ENCODE measurements at places on chromosomes 5 and 9.

- DNase-seq = no peak
These were observed 73.8 kb upstream of the ASTN2 start for GRCh38 chr9:117488659-117489058.

DNA sequence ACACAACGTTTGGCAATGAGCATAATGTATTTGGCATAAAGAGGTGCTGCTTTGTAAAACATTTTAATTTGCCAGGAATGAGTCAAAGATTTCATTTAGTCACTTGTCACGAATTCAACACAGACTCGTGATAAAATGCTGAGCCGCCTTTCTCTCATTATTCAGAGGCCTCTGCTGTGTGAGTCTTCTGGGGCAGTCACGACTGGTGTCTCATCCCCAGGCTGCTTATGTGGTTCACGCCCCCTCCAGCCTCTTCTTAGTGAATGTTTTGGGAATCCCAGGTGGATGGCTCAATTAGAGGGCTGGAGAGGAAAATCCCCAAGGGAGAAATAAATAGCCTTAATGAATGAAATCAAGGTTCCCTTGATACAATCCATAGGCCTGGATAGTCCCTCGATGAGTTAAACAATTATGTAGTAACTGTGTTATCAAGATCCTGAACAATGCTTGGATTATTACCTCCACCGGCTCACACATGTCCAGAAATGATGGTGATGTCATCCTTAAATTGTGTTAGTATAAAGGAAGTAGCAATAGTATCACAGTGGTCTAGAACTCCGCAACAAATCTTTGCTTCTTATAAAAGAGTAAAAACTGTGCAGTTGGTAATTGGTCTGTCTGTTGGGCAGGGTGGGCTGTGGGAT is 192.1 kb upstream of the ADAMTS16 start:
- no peak for DNase-seq

- DNase-seq = no peak
These were observed 1983.5 kb upstream of the C9orf72 start for GRCh38 chr9:29556746-29557145.

DNA sequence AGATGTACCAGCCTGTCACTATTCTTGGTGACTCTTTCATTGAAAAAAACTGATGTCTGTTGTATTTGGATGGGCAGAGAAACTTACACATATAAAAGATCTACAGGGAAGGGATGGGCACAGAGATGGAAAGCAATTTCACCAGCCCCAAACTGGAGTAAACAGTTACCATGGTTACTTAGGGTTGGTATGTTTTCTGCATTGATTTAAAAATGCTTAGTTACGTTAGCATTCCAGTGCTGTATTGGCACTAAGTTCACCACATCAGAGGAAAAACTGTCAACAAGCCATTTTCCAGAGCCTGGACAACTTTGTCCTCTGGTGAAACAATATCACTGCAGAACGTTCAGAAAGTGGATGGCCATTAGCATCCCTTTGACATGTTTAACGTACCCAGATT is 28.0 kb downstream of the MARCHF3 start:
- no peak for DNase-seq

- DNase-seq = no peak
These were observed 12.7 kb downstream of the ADGRV1 start for GRCh38 chr5:90571147-90571773.

GRCh38 chr5:58834242-58835225 is 251.7 kb downstream of the RAB3C start:
- no peak for DNase-seq

DNA sequence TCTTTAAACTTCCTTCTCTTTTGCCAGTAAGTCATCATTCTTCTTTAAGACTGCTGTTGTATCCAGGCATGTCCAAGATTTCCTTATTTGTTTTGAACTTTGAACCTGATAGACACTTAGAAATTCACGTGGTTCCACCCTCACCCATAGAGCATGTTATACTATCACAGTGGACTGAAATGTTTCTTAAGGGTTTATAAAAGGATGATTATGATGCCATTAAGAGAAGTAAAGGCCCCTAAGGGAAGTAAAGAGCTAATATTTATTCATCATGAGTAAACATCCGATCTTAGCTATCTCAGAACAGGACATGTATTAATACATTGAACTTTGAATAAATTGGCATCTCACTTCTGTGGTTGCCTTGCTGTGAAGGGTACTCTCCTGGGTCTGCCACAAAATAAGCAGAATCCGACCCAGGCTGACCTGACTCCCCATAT is 49.8 kb downstream of the PRKACG start:
- no peak for DNase-seq

DNA sequence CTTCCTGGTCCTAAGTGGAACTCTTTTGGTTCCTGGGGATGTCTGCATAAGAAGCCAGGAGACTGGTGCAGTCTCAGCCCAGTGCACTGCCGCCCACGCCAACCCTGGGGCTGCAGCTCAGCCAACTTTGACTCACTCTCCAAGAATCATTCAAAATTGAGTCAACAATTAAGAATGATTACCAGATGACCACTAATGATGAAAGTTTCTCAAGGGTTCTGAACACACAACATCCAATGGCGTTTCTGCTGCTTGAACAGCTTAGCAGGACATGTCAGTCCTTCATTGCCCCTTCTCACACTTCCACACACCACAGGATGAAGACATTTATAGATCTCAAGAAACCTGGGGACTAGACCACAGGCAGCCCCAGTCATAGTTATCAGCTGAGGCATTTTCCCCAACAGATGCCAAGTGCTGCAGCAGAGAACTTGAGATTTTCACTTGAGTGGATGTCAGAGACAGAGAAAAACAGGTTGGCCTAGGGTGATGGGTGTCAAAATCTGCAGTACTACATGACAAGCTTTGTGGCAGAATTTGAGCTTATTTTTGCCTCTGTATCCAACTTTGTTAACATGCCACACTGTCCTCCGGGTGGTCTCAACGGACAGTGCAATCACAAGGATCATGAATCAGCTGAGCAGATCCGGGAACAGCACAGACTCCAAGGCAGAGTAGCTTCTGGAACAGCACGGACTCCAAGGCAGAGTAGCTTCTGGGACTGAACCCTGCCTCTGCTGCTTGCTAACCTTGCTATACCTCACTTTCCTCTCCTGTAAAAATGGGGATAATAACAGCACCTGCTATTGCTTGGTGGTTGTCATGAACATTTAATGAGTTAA is 356.1 kb downstream of the SPOCK1 start:
- DNase-seq = no peak

- no peak for DNase-seq
These were observed 47.1 kb upstream of the AKNA start for GRCh38 chr9:114434878-114435311.

GRCh38 chr5:67827541-67827940 is 388.0 kb upstream of the PIK3R1 start:
- DNase-seq = no peak

DNA sequence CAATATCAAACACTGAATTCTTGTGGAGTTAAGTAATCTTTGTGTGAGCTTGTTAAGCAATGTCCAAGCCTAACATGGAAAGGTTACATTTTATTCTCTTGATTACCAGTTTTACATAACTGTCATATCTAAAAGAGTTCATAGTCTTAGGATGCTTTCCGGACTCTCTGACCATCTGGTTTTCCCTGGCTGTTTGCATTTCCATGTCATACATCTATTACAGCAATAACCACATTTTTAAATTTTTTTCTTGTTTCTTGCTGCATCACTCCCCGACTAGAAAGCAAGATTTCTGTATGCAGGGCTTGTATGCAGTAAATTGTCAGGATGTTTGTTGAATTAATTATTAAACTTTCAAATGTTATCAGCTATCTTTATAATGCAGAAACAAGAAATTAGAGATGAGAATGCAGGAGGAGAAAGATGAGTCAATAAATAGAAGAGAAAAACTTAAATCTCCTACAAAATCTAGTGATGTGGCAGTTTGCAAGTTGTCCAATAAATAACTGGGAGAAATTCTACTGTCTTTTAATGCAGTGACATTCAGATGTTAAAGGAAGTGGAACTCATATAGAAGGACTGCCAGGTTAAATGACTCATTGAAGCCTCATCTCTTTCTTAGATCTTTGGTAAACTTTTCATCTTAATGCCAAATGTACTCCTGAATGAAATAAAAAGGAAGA is 179.6 kb upstream of the SGCD start:
- no peak for DNase-seq

DNA sequence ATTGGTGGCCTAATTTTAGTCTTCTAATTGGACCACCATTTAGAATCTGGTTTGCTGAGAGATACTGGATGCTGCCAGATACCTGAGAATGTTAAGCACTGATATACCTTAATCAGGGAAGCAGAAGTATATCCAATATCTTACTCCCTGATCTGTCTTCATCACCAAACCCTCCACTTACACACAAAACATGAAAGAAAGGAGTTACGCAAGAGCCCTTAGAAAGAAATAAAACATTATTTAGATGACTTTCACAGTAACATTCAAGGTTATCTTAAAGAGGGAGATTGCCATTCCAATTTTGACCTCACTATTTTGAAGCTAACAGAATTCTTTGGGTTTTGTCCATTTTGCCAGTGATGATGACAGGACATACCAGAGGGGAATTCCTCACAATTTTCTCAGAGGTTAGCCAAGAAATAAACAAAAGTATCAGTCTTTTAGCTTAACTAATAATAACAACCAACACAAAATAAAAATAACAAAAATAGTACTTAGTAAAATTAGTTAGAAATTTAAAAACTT is 496.1 kb downstream of the NFIB start:
- DNase-seq = no peak

- no peak for DNase-seq
These were observed 316.6 kb downstream of the TLE1 start for GRCh38 chr9:81372628-81373191.

All from NCI-H1930 (cell line).